IPS DF 6.9 (cell line): ENCODE measurements at places on chromosomes 2 and 18.

GRCh38 chr18:57976230-57976773, 67.7 kb upstream of the NEDD4L start:
- DNase-seq: no peak

DNA sequence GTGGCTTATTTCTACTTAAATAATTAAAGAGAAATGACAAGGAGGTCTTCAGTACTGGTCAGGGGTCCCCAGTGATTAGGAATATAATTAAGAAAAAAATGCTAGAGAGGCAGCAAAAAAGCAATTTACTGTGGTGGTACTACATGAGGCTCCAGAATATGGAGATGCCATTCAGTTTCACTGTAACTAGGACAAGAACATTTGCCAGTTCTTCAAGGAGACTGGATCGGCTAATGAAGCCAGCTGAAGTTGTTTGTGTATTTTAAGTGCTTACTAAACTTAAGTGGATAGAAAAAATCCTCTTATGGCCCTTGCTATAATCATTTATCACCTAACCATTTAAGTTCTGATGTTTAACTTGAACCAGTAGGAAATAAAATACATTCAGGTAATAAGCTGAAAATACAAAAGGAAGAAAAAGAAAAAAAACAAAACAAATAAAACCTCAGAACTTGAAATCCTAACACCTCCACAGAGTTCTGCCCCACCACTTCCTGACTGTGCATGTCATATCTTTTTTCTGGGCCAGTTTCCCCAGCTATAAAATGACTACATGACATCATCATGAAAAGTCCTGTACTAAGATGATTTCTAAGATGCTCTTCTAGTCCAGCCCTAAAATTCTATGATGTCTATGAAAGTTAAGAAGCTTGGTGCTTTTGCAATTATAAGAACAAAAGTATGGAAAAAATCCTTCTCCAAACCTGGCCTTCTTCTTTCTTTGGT, 98.0 kb downstream of the TRABD2A start:
- DNase-seq: no peak

DNA sequence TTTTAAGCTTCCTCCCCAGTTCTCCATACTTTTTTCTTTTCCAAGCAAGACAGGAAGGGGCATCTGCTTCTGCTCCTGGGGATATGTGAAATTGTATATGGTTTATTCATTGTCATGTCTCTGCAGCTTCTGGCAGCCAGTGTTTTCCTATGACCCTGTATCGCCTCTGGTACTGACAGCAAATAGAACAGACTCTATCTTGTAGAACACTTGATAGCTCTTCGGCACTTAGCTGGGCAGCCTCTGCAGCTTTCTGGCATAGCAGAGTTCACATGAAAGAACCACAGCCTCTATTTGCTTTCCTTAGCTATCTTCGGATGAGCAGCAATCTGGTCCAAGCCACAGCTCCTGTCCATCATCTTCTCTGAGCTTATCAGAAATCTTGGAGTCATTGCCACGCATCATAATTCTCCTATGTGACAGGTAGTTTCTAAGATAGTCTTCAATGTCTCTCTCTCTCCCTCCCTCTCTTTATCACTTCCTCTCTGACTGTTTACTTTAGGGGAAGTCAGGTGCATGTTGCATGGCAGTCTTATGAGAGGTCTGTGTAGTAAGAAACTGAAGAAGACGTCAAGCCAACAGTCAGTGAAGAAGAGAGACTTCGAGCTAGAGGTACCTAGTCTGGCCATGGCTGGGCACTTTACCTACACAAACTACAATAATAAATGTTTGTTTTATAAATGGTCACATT, 627.7 kb upstream of the CDH2 start:
- no peak for DNase-seq

GRCh38 chr2:18900691-18901141, 311.3 kb upstream of the NT5C1B start:
- no peak for DNase-seq

DNA sequence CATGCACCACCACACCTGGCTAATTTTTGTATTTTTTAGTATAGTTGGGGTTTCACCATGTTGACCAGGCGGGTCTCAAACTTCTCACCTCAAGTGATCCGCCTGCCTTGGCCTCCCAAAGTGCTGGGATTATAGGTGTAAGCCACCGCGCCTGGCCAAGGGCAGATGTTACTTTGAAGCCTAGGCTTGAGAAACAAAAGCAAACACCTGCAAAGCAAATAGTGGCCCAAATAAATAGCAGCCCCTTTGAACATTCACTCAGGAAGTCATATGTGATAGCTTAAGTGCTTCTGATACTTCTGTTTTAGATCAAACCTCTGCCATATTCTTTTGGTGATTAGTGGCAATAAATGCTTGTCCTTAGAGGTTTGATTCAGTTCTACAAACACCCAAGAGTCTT, 404.5 kb upstream of the SMIM21 start:
- DNase-seq: no peak

GRCh38 chr2:69054431-69054830, 41.5 kb downstream of the ANTXR1 start:
- DNase-seq: no peak

GRCh38 chr2:166388481-166389070, 12.8 kb upstream of the SCN9A start:
- no peak for DNase-seq

GRCh38 chr2:236777408-236777807, 207.8 kb downstream of the ACKR3 start:
- no peak for DNase-seq

- DNase-seq: no peak
Observed at GRCh38 chr18:76931171-76931570, 108.8 kb downstream of the ZNF236 start.

DNA sequence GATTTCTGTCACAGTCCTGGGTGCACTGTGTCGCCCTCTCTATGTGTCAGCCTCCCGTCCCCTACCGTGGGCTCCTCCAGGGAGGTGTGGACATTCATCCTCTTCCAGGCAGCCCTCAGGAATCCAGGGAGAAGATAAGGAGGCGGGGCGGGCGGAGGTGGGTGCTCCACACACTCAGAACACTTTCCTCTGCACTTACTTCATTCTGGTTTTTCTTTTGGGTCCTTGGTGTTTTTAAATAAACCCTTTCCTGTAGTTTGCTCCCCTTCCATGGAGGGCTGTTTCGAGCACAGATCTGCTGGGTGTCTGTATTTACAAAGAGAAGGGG, 183.9 kb downstream of the FAM210A start:
- no peak for DNase-seq

DNA sequence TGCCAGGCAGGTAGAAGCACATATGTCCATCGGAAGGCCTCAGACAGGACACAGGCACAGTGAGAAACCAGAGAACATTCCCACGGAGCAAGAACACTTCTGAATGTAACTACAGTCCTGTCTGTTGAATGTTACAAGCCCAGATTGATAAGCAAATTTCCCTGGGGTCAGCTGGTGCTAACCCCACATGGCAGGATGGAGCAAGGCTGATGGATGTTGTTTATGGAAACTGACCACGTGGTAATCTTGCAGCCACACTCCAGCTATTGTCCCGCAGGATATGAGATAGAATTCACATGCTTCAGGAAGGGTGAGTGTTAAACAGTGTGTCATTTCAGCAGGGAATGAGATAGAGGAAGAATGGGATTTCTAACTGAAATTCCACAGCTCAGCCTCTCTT, 138.8 kb upstream of the COPS8 start:
- no peak for DNase-seq

DNA sequence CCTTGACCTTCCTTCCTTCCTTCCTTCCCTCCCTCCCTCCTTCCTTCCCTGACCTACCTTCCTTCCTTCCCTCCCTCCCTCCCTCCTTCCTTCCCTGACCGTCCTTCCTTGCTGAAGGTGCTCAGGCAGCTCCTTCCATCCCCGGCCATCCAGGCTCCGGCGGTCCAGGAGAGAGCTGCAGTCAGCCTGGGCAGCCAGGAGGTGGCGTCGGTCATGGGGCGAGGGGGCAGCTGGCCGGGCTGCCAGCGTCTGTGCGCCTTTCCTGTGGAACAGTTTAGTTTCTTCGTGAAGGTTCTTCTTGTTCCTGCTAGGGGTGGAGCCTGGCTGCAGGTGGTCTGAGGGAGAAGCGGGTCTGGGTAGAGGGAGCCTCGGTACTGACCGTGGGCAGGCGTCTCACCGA, 15.7 kb downstream of the GPR35 start:
- peak; percentile 18 for DNase-seq

- DNase-seq: no peak
Observed at GRCh38 chr2:88489181-88489580, 36.7 kb upstream of the FOXI3 start.

GRCh38 chr2:234980451-234981187, 28.8 kb downstream of the SH3BP4 start:
- no peak for DNase-seq

GRCh38 chr2:238696786-238697185, 151.1 kb upstream of the TWIST2 start:
- DNase-seq: no peak

DNA sequence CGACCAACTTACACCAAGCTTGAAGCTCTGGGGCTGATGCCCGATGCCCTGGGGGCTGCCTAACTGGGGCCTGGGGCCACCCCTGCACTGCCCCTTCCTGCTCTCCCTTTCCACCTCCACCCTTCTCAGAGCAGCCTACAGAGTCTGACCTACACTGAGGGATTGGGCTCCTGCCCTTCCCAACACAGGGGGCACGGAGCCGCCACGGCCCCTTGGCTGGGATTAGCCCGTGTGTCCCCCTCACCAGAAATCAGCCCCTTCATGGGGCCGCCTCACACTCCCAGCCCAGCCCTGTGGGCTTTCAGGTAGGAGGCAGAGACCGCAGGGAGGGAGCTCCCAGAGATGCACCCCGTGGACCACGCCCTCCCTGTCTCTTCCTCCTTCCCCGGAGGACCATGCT, 198.0 kb downstream of the EIPR1 start:
- no peak for DNase-seq

- no peak for DNase-seq
Observed at GRCh38 chr18:37611614-37612279, 46.1 kb upstream of the CELF4 start.

- DNase-seq: peak; percentile 16
Observed at GRCh38 chr2:122100346-122100745, 344.9 kb downstream of the TSN start.

DNA sequence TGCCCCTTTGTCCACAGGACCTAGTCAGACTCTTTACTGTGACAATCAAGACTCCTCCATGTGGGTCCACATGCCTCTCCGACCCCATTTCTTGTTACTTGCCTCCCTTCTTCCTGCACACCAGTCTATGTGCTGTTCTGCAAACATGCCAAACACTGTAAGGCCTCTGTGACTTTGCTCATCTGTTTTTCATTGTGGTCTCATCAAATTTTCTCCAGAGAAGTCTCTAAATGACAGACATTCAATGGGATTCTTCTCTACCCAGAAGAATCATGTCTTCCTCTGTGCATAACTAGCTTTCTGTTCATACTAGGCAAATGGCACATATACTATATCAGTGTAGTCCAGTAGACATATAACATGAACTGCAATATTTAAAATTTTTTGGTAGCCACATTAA, 43.0 kb upstream of the KCNE4 start:
- no peak for DNase-seq

DNA sequence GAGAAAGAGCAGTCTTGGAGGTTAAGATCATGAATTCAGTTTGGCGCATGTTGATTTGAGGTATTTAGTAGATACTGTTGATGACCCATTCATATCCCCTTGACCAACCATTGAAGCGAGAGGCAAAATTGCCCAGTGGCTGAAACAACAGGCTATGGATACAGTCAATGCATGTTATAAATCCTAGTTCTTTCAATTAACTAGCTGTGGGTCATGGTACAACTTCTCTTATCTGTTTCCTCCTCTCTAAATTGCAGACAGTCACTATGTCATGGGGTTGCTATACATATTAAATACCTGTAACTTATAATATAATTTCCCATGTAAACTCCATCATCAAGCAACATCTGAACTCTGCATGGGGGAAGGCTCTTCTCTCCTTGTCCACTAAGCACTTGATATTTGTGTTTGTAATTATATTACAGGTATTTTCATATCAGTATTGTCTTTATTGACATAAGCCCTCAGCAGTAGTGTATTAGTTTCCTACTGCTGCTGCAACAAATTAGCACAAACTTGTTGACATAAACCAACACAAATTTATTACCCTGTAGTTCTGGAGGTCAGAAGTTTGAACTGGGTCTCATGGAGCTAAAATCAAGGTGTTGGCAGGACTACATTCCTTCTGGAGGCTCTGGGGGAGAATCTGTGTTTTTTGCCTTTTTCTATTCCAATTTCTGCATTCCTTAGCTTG, 61.7 kb upstream of the ACTR3 start:
- no peak for DNase-seq

DNA sequence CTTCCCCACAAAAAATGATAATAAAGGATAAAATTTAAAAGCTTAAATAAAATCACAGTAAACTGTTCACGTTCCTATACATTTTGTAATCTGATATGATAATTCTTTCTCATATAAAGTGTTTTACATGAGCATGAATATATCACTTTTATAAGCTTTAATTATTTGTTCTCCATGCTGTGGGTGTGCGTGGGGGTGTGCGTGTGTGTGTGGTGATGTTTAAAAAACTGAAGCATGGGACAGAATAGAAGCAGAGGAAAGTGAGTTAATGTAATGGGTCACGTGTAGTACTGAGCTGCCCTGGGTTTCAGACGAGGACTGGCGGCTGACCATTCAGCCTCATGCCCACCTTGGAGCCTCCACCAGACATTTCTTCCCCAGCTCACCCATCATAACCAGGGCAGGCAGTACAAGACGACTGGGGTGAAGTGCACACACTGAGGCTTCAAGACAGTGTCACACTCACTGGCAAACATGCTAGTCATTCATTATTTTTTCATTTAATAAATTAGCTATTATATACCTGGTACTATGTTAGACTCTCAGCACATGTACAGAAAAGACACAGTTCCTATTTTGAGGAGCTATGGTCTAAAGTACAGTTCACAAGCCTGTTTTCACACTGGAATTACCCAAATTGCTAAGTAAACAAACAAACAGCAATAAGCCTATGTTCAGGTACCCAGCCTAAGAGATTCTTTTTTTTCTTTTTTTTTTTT, 97.2 kb upstream of the LPIN2 start:
- DNase-seq: no peak

- no peak for DNase-seq
Observed at GRCh38 chr18:46301081-46301480, 196.9 kb downstream of the HAUS1 start.

DNA sequence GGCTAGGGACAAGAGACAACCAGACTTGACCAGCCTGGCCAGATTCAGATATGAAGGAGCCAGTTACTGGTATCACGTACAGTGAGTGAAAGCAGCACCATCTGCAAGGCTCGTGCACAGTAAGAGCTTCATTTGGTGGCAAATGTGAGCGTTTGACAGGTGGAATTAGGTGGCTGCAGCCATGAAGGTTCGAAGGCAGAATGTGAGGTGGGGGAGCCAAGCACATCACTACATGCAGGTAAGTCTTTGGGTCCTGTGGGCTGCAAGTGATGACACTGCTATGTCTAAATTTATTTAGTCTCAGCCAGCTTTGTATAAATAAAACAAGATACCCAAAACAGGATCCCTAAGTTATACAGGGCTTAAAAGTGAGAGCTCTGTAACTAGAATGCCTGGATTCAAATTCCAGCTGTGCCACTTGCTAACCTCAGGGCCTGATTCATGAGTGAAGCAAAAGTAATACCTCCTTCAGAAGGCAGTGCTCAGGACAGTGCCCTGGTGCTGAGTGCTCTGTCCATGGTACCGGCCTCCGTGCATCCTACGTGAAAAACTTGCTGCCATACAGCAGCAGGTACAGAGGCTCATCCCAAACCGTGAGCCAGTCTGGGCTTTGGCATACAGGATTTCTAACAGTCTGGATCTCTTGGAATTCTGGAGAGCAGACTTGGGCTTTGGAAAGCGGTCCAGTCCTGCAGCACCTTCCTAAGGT, 18.6 kb downstream of the DDX18 start:
- DNase-seq: no peak
